Anterior cingulate cortex (tissue), 58 donors: ENCODE measurements at places on chromosomes 1 and 21.

DNA sequence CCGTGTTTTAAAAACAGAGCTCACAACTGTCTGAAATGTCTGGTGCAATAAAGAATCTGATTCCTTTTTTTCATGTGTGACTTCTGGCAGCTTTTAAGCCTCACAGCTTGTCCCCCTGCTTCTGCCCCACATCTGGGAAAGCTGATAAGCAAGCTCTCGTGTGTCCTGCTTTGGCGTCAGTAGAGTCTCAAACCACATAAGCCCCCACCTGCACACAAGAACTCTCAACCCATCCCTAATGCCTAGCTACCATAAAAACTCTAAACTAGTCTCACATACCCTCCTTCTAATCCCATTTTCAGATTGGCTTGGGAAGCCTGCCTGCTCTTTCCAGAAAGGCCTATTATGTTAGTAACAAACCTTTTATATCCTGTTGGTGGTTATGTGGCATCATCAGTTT lies 94.6 kb upstream of the DAB1 start:
- DNase-seq = no peak

- no peak for DNase-seq
Observed at GRCh38 chr1:209542585-209542984, 40.9 kb upstream of the CAMK1G start.

GRCh38 chr1:94980582-94981574 lies 54.0 kb upstream of the CNN3 start:
- DNase-seq = no peak

GRCh38 chr1:230568008-230568407 lies 74.3 kb upstream of the COG2 start:
- peak; percentile 13 for DNase-seq

GRCh38 chr1:155892796-155893195 lies 18.4 kb downstream of the RIT1 start:
- DNase-seq = no peak

- no peak for DNase-seq
Observed at GRCh38 chr1:56302878-56303277, 276.5 kb downstream of the PLPP3 start.

DNA sequence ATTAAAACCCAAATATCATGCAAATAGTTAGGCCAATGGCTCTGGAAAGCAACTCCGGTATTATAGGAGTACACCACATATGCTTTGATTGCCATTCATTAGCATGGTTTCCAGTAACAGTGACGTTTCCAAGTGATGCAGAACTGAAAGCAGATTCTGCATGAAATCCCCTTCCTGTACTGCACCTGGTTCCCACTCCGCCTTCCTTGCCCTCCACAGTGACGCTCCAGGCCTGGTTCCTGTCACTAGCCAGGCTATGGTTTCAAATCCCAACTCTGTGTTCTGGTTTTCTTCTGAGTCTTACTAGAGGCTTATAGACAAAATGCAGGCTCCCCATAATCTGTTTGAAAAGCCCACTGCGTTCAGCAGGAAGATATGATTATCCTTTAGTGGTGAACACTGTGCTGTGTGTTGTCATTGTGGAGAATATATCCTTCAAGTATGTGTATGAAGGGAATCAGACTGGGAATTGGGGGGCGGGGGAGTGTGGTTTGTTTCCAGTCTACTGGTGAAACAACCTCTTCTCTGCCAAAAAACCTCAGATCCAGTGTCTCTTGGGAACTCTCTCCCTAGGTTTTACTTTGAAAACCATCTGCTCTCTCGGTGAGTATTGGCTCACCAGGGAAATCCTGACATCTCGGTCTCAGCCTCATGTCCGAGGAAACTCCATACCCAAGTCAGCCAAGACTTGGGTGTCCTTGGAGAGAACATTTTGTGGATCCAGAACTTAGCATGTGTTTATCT lies 78.7 kb downstream of the TYW3 start:
- DNase-seq = no peak

GRCh38 chr1:2135441-2135841 lies 59.1 kb downstream of the FAAP20 start:
- no peak for DNase-seq

DNA sequence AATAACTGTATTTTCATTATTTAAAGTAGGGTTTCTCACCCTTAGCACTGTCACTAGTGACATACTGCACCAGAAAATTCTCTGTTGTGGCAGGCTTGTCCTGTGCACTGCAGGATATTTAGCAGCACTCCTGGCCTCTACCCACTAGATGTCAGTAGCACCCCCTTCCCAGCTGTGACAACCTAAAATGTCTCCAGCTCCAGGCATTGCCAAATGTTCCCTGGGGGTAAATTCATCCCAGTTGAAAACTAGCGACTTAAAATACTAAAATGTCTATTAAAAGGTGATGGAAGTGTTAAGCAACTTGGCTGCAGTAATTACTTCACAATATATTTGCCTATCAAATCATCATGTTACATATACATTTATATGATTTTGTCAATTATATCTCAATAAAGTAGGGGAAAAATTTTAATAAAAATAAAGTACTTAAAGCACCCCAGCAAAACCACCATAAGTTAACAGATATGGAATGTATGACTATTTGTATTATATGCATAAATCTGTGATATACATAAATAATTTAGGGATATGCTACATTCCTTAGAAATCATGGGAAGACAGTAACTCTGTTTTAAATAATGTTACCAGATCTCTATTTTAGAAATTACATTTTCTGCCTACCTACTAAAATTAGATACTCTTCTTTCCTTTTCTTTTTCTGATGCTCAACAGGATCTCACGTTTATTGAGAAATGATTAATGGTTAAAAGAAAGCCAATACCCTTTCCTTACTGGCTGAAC lies 74.6 kb downstream of the ARID4B start:
- peak; percentile 44 for DNase-seq

DNA sequence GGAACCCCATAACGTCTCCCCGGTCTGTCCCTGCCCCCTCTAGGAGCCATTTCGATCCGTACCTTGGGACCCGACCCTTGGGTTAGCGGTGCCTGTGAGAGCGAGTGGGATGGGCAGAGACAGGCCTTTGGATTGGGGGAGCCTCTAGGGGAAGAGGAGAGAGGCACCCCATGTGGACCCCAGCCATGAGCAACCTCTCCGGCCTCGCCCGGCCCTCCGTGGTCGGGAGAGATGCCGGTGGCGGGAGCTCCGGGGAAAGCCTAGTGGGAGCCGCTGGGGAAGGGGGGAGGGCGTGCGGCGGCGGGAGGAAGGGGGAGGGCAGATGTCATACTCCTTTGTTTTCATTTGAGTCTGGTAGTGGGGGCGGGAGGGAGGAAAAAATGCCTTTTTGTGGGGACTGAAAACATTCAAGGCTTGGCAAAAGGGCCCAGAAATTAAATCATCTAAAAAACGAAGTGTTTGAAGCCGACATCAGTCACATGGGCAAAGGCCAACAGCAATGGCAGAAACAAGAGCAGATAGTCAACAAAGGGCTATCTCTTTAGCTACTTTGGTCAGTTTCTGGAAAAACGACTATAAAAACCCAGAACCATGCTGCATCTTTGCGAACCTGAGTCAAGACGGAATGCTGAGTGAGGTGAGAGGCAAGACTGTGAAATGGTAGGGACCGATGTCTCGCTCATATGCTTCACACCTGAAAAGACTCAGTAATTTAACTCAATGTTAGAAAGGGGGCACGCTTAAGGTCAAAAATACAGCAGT lies 758 bp downstream of the PTBP2 start:
- DNase-seq = peak; percentile 82

DNA sequence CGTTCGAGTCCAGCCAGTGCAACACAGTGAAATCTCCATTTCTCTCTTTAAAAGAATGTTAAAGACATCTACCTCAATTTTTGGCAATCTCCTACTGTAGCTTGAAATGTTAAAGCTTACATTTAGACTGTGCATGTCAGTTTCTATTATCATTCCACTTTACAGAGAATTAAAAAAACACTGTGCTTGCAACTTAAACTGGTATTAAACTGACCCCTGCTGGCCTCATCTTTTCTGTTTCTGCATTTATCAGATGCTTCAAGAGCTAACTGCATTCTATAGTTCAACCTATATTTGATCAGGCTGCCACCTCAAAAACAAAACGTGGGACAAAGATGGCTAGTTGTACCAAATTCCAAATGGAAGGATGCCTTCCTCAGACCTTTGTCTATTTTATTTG lies 226.5 kb downstream of the SMYD3 start:
- DNase-seq = no peak

GRCh38 chr1:85134583-85135391 lies 66.0 kb downstream of the SYDE2 start:
- DNase-seq = peak; percentile 16

GRCh38 chr1:71521655-71522264 lies 440.9 kb upstream of the ZRANB2 start:
- no peak for DNase-seq

DNA sequence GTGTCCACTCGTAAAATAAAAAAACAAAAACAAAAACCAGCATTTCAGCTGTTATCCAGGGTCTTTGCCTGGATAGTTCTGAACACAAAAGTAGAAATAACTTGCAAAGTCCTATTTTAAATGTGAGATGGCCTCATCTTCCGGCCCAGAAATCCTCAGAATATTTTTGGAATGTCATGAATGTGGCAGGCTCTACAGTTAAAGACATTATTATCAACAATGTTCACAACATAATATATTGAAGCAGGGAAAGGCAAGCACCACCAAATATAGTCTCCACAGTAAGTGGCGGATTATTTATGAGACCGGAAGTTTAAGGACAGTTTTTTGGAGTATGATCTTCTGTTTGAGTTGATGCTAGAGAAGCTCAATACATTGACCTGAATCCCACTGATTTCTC lies 1.2 kb upstream of the C1orf198 start:
- no peak for DNase-seq

- DNase-seq = no peak
Observed at GRCh38 chr1:19315378-19316198, 3.5 kb downstream of the SLC66A1 start.
